Left lung (tissue), 14 donors: ENCODE measurements at places on chromosomes 1 and 21. TPM values are rescaled to one million over a fixed set of nuclear protein-coding genes. Genes with fewer than 3 reads are reported as not detected.

- DNase-seq: no peak
Observed at GRCh38 chr1:115493834-115494233, 147.9 kb upstream of the VANGL1 start.

GRCh38 chr21:29887313-29888009, 52.3 kb downstream of the GRIK1 start:
- no peak for DNase-seq

GRCh38 chr1:23845163-23845562, 19.9 kb upstream of the HMGCL start:
- no peak for DNase-seq

Gene FAM72D
- polyA plus RNA-seq: 3.7 TPM

DNA sequence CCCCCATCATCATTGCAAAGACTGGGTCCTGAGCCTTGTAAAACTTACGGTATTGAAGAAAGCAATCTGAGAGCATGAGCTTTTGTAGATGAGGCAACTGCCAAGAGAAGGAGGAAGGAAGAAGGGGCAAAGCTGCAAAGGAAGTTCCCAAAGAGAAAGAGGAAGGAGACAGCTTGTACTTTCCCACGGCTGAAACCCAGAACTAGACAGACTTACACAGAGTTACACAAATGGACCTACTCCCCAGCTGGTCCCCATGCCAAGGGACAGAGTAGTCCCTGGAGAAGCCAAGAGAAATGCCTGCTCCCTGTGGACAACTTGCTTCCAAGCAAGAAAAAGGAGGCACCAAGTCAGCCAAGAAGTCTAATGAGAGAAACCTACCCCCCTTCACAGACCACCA, 22.6 kb downstream of the SLC5A9 start:
- DNase-seq: no peak

DNA sequence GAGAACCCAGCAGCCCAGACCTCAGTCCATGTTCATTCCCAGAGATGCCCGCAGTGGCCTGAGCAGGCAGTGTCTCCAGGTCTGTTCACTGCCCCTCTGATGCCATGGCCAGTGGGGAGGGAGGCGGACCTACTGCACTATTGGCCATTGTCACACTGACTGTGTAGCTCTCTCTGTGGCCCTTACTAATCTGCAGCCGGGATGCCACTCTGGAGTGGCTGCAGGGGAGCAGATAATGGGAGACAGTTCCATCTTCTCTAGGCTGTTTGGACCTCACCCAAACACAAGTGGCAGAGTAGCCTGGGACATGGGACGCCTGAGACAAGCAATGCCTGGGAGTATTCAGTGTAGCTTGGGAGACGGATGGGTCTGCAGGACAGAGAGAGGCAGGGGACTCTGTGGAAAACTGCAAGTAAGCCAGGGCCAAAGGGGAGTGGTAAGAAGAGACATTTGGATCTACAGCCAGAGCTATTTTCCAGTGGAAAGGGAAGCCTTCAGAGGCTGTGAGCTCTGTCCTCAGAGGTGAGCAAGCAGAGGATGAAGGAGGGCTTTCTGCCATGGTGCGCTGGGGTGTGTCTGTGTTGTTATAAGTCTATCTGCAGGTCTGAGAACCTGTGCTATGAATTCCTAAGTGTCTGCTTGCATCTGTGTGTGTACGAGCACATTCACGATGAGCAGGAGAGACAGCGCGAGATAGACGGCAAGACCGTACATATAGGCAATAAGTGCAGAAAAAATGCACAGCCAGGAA, 26.7 kb downstream of the DMBX1 start:
- no peak for DNase-seq

Gene CACNA1S
- 0.14 TPM for polyA plus RNA-seq
